ENCODE measurements at places on chromosomes 11 and 22. TPM values are rescaled to one million over a fixed set of nuclear protein-coding genes. Genes with fewer than 3 reads are reported as not detected.

DNA sequence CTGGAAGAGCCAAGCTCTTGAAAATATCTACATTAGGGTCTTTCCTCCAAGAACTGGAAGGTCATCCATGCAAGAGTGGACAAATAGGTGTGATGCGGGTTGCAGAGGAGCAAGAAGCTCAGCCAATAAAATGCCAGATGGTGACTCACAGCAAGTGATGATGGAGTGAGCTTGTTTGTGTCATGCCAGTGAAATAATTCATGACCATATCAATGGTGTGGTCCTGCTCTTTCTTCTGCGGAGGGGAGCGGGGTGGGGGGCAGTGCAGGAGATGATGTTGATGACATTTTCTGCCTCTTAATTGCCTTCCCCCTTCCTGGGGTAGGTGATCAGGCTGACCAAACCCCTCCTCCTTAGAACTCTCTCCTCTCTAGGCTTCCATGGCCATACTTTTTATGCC, 118.5 kb upstream of the TIMP3 start:
- H3K27me3 ChIP-seq = peaks cover 3% of the 10 kb centered on the region
- H3K4me1 ChIP-seq = no peaks in the 10 kb centered on the region
- H3K27ac ChIP-seq = no peak overlapping the region
- H3K4me3 ChIP-seq = no peak overlapping the region

GRCh38 chr22:44975427-44976262, 34.2 kb downstream of the PHF21B start:
- peak; percentile 95 for DNase-seq
- H3K36me3 ChIP-seq = no peaks in the 10 kb centered on the region
- H3K4me1 ChIP-seq = no peaks in the 10 kb centered on the region
- no peaks in the 10 kb centered on the region for H3K27me3 ChIP-seq
- no peak overlapping the region for H3K27ac ChIP-seq
- H3K4me3 ChIP-seq = no peak overlapping the region

GRCh38 chr22:23069502-23070357, 589 bp upstream of the GNAZ start:
- H3K4me1 ChIP-seq = peaks cover 15% of the 10 kb centered on the region
- DNase-seq = peak; percentile 96
- peak overlapping the region; percentile 79 for H3K4me3 ChIP-seq
- no peaks in the 10 kb centered on the region for H3K36me3 ChIP-seq
- no peaks in the 10 kb centered on the region for H3K27me3 ChIP-seq
- no peak overlapping the region for H3K27ac ChIP-seq

GRCh38 chr11:8833568-8834315, 77.2 kb upstream of the AKIP1 start:
- H3K27me3 ChIP-seq = no peaks in the 10 kb centered on the region
- peak; percentile 7 for DNase-seq
- H3K27ac ChIP-seq = peak overlapping the region; percentile 78

DNA sequence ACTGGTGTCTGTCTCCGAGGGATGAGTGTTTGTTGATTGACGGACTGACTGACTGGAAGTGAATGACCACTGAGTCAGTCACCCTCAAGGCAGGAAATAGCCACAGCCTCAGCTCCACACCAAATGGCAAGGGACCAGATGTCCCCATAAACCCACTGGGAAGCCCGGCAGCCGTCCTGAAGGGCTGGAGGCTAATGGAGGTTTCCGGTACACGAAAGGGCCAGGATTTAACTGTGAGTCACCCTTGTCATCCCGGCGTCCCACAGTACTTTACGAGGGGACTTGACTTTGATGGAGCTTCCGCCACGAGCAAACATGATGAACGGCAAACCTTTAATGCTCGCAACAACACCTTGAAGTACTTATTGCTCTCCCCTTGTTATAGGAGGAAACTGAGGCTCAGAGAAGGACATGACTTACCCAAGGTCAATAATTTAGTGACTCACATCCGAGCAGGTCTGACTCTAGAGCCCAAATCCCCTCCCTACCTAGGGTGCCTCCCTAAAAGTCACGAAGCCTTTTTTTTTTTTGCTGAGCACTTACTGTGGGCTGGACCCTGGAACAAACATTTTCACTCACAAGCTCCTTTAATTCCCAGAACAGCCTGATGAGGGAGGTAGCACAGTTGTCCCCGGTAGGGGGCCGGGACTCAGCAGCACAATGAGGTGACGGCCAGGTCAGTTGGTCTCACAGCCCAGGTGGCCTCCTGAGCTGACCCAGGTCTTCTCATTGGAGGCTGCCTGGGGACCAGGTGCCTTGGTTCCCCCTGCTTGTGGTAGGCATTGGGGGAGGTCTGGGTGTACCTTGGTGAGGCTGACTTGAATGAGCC, 25.2 kb upstream of the GCAT start:
- no peaks in the 10 kb centered on the region for H3K27me3 ChIP-seq
- no peaks in the 10 kb centered on the region for H3K36me3 ChIP-seq
- H3K4me1 ChIP-seq = peaks cover 13% of the 10 kb centered on the region
- H3K27ac ChIP-seq = no peak overlapping the region
- H3K4me3 ChIP-seq = no peak overlapping the region
- no peak for DNase-seq

DNA sequence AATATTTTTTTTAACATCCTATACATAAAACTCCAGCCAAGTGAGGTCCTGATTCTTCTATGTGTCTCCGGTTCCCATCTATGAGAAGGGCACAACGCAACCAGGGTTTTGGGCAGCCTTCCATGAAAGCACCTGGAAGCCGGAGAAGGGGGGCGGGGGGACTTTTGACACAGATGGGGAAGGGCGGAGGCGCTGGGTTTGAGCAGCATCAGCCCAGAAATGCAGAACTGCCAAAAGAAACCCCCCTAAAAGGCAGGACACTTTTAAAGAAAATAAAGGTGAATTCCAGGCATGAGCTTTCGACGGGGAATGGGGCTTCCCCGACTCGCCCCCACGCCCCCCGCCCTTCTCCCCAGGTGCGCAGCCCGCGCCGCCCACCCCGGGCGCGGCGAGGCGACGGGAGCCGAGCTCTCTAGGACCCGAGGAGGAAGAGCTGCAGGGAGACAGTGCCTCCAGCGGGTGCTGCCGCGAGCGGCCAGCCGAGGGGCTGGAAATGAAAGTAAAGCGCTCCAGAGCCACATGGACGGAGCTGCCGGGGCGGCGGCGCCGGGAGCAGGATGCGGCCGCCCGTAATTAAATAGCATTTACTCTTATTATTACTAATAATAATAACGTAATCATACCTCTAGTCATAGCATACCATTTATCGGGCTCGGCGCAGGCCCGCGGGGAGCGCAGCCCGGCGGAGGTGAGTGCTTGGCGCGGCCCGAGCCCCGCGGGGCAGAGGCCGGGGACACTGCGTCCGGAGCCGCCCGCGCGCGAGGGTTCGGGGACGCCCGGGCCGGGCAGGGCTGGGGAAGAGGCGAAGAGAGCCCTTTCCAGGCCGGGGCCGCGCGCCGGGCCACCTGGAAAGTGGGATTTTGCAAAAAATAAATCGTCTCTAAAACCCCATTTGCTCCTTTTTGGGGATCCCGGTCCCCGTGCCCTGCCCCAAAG, at the start of gene ZC3H7B:
ZC3H7B (plus strand) TSS at position 441 of the 936 bp plus-strand sequence. CDS start 19,136 bp downstream, outside the sequence.
- H3K4me3 ChIP-seq = peak within 1 kb of the TSS; percentile 82
- H3K27ac ChIP-seq = peak within 1 kb of the TSS; percentile 60
- no peaks in the 10 kb centered on the region for H3K27me3 ChIP-seq

GRCh38 chr11:72081821-72082453, 1.3 kb downstream of the LRRC51 start:
- H3K27me3 ChIP-seq = no peaks in the 10 kb centered on the region
- peaks cover 28% of the 10 kb centered on the region for H3K4me1 ChIP-seq
- H3K27ac ChIP-seq = peak overlapping the region; percentile 99
- peak overlapping the region; percentile 88 for H3K4me3 ChIP-seq
- no peak for DNase-seq

GRCh38 chr22:48748113-48748859, 1079.4 kb downstream of the BRD1 start:
- peak; percentile 84 for DNase-seq
- H3K36me3 ChIP-seq = peaks cover 4% of the 10 kb centered on the region
- no peak overlapping the region for H3K27ac ChIP-seq
- H3K4me3 ChIP-seq = no peak overlapping the region

- H3K4me1 ChIP-seq = peaks cover 23% of the 10 kb centered on the region
- H3K4me3 ChIP-seq = no peak overlapping the region
- DNase-seq = no peak
- H3K36me3 ChIP-seq = peaks cover 18% of the 10 kb centered on the region
- H3K27ac ChIP-seq = peak overlapping the region; percentile 69
These were observed 43.5 kb downstream of the PPFIA1 start for GRCh38 chr11:70313945-70314344.

GRCh38 chr11:72528121-72528520, 93.8 kb upstream of the CLPB start:
- no peaks in the 10 kb centered on the region for H3K4me1 ChIP-seq
- H3K27me3 ChIP-seq = peaks cover 54% of the 10 kb centered on the region
- no peak overlapping the region for H3K4me3 ChIP-seq
- no peaks in the 10 kb centered on the region for H3K36me3 ChIP-seq
- H3K27ac ChIP-seq = no peak overlapping the region

Gene KLHL35
- 2.3 TPM for total RNA-seq

Gene ARHGAP32
- 13.5 TPM for total RNA-seq

Gene ARVCF
- total RNA-seq = 29.3 TPM

Gene CASP5
- not detected for total RNA-seq

Gene SCO2
- total RNA-seq = not detected

All from osteocyte (in vitro differentiated cells).